Vagina (tissue), 2 donors: ENCODE measurements at places on chromosomes 4 and X.

GRCh38 chr4:43843501-43843900 is 605.1 kb downstream of the KCTD8 start:
- DNase-seq = no peak

GRCh38 chr4:129322920-129323319 is 227.0 kb downstream of the C4orf33 start:
- DNase-seq = no peak

GRCh38 chrX:1052021-1052420 is 160.4 kb downstream of the CRLF2 start:
- no peak for DNase-seq

- no peak for DNase-seq
These were observed 4.8 kb upstream of the SCOC start for GRCh38 chr4:140368686-140369085.

- no peak for DNase-seq
These were observed 19.1 kb downstream of the PAGE2 start for GRCh38 chrX:55107911-55108310.
